H4 (cell line): ENCODE measurements at places on chromosomes 13 and 19. TPM values are rescaled to one million over a fixed set of nuclear protein-coding genes. Genes with fewer than 3 reads are reported as not detected.

- no peak for DNase-seq
These were observed 94.5 kb downstream of the TDRD3 start for GRCh38 chr13:60491531-60491930.

DNA sequence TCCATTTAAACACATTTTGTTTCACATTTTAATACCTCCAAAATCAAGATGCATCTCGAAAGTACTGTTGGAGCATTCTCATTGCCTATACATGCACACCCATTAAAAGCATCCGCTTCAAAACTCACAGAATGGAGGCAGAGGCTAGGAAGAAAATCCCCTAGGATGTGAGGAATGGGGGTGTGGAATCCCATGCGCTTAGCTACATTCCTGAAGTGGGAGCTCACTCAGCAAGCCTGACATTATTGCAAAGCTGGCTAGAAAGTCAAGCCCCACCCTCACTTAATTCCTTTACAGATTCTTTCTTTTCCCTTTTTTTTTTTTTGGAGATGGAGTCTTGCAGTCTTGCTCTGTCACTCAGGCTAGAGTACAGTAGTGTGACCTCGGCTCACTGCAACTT, 4.6 kb upstream of the FAM32A start:
- DNase-seq: peak; percentile 60

DNA sequence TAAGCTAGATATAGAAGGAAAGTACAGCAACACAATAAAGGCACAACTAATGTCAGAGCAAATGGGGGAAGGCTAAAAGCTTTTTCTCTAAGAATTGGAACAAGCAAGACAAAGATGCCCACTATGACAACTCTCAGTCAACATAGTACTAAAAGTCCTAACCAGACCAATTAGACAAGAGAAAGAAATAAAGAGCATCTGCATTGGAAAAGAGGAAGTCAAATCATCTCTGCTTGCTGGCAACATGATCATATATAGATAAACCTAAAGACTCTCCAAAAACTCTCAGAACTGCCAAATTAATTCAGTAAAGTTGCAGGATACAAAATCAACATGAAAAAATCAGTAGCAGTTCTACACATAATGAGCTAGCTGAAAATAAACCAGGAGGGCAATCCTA, 542.0 kb downstream of the DIAPH3 start:
- no peak for DNase-seq

- peak; percentile 54 for DNase-seq
These were observed 40.4 kb upstream of the PDCD5 start for GRCh38 chr19:32540621-32541020.

DNA sequence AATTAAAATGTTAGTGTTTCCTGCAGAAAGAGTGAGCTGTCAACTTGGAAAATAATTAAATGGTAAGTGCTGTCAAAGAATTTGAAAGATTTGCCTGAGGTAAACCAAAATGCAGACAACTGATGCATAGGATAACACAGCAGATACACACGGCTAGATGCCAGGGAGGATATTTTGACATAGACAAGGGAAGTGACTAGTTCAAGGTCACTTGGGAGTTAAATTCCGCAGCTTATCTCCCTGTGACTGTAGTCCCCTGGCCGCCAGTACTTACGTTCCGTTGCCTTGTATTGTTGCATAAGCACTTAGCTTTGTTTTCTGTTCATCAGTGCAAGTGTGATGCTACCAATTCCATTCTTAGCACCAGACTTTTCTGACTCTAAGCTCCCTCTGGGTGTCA, 247.3 kb upstream of the MAB21L1 start:
- DNase-seq: no peak

- no peak for DNase-seq
These were observed 29.2 kb upstream of the FGF9 start for GRCh38 chr13:21641629-21642028.

DNA sequence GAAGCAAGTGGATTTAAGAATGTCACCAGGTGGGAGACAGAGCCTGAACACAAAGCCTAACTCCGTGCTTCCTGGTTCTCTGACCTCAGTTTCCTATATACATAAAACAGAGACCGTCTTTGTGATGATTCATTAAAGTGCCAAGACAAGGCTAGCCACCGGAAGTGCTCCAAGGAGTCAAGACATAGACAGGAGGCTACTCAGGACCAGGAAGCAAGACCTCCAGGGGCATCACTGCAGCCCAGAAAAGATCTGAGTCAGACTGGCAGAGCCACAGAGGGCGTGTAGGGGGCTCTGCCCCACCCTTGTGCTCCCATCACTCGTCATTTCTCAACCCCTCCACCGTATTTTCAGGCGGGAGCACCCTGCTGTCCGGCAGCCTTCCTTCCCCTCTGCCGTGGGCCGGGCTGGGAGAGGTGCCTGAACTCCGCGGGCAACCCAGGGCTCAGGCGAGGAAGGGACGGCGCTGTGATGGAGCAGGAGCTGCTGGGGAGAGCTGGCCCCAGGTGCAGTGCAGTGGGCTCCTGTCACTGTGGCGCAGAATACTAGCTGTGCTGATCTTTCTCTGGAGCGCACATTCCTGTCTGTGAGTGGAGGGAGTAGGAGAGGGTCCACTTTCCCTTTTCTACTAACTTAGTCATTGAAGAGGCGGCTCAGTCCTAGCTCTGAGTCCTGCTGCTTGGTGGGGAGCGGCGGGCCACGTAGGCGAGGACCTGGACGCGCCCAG, 134.7 kb upstream of the GPR12 start:
- no peak for DNase-seq

GRCh38 chr19:37468961-37469777, at the start of gene ZNF570:
Gene ZNF570 (plus strand): TSS chr19:37469356. CDS start chr19:37470355, 999 bp downstream.
- DNase-seq: peak; percentile 48

DNA sequence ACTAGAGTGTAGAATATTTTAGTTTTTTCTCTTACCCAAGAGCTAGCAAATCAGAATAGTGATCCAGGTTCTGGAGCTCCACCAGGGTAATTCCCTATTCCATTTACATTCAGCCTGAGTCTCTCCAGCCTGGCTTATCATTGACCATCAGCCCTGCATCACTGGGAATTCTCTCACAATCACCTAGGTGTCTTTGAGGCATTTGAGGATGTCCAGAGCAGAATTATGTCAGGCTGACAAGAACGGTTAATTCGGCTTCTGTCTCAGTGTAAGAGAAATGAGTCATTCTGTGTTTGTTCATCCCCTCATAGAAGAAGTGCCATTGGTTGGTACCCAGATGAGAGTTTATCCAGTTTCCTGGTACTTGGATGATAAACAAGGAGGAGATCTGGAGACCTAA, 180.5 kb downstream of the ZNF737 start:
- no peak for DNase-seq

DNA sequence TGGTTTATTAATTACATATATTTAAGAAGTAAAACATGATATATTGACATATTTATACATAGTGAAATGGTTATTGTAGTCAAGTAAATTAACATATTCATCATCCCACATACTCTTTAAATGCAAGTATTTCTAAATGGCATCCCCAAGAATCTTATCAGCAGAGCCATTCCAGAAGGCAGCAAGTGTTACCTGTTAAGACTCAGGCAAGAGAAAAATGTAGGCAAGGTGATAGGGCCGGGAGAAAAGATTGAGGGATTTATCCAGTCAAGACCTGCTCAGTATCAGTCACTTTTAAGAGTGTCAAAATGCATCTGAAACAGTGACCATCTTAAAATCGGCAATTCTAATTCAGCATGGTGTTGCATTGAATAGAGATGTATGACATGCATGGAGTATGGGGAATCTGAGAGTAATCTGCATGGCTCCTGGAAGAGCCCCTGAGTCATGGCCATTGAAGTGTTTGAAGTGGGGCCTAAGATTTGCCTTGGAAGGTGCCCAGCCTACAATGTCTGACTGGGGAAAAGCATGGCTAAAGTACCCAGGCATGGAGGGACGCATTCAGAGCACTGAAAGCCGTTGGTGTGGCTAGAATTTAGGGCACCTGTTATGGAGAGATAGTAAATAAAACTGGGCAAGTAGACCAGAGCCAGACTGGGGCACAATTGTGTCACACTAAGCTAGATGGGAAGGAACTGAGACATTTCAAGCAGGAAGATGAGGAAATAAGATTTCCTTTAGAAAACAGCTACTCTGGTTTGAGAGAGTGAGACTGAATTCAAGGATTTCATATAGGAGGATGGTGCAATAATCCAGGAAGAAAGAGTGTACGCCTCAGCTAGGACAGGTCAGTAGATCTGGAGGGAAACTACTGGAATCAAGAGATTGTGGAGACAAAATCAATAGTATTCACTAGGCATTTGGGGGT, 25.0 kb upstream of the C1QTNF9B start:
- no peak for DNase-seq

GRCh38 chr13:93771782-93772181, 545.2 kb downstream of the GPC6 start:
- no peak for DNase-seq

GRCh38 chr13:72284791-72285190, 417.8 kb upstream of the DACH1 start:
- peak; percentile 3 for DNase-seq

GRCh38 chr19:38095411-38096308, 128.4 kb downstream of the DPF1 start:
- DNase-seq: peak; percentile 67

- DNase-seq: no peak
These were observed 224.2 kb upstream of the MAB21L1 start for GRCh38 chr13:35700671-35701070.

GRCh38 chr13:47955836-47956235, 45.2 kb downstream of the SUCLA2 start:
- no peak for DNase-seq

DNA sequence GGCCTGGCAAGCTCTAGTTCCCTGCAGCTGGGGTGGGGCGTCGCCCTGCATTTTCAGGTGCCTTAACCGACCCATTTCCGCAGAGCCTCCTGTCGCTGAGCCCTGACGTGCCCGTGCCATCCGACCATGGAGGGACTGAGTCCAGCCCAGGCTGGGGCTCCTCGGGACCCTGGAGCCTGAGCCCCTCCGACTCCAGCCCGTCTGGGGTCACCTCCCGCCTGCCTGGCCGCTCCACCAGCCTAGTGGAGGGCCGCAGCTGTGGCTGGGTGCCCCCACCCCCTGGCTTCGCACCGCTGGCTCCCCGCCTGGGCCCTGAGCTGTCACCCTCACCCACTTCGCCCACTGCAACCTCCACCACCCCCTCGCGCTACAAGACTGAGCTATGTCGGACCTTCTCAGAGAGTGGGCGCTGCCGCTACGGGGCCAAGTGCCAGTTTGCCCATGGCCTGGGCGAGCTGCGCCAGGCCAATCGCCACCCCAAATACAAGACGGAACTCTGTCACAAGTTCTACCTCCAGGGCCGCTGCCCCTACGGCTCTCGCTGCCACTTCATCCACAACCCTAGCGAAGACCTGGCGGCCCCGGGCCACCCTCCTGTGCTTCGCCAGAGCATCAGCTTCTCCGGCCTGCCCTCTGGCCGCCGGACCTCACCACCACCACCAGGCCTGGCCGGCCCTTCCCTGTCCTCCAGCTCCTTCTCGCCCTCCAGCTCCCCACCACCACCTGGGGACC, 1.2 kb downstream of the ZFP36 start:
- DNase-seq: no peak

- no peak for DNase-seq
These were observed 121.0 kb downstream of the KCNRG start for GRCh38 chr13:50136226-50136625.

DNA sequence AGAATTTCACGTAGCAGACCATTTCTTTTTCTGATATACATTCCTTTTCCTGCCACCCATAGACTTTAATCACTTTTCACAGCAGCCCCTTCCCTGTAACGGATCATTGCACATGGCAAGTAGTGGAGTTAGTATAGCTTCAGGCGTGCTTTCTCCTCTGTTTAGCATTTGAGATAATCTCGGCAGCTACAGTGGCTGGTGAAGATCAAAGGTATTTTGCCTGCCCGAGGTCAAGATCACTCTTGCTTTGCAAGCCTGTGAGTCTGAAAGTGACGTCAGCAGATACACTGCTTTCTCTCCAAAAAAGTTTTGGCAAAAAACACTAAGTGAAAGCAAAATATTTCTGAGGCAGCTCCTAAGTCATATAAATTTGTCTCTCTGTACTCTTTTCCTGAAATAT, 260.0 kb downstream of the NDFIP2 start:
- DNase-seq: no peak

- no peak for DNase-seq
These were observed 394.4 kb downstream of the GPC6 start for GRCh38 chr13:93621051-93621450.

DNA sequence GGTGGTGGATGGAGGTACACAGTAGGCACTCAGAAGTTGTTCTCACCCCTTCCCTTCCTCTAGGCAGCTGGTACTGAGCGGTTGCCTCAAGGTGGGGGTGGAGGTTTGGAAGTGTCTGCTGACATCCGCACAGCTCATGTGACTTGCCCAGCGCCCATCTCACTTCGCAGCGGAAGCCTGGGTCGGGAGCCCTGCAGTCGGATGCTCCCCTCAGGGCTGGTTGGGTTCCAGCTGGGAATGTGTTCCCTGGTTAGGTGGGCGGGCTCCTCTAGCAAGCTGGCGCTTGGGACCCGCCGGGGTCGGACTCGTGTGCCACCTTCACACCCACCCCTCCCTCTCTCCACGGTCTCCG, 10.2 kb downstream of the PPP1R37 start:
- no peak for DNase-seq

DNA sequence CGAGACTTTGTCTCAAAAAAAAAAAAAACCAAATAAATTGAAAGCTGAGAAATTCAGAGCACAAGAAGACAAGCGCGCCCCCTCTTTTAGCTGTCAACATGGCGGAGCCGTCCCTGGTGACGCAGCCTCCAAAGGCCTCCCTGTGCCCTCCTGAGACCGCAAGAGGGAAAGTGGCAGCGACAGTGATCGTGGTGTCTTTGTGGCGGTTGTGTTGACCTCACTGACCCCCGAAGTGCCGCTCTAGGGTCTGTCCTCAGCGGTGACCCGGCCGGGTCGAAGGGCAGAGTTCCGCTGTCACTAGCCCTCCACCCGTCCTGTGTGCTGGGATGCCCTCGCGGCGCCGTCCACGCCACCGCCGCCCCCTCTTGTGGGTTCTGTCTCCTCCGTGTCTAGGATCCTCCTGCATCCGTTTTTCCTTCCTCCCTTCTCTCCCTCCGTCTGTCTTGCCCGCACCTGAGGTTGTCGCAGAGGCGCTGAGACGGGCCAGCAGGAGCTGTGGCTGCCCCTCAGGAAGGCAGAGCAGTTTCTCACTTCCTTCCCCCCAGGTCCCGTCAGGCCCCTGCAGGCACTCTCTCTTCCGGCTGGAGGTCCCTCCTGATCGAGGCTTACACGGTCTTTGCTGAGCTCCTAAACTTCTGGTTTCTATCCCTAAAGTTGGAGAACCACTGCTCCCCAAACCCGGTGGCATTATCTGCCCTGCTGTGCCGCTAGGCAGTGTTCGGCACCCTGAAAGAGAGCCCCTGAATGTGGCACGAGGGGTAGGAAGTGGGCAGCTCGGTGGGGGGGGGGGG, 7.2 kb downstream of the UHRF1 start:
- DNase-seq: no peak

- DNase-seq: no peak
These were observed 47.5 kb upstream of the ESD start for GRCh38 chr13:46844431-46844830.

GRCh38 chr13:76717092-76717491, 169.1 kb downstream of the KCTD12 start:
- no peak for DNase-seq

Gene GZMM
- total RNA-seq: not detected in 2 replicates

Gene KLK3
- not detected in 2 replicates for total RNA-seq

Gene RASIP1
- total RNA-seq: 0.14 TPM in 1 of 2 replicates, not detected in the other

Gene HIF3A
- total RNA-seq: not detected in 2 replicates

Gene TGFBR3L
- not detected in 2 replicates for total RNA-seq

Gene LSR
- total RNA-seq: 1.1 and 1.7 TPM in 2 replicates

Gene NLRP4
- total RNA-seq: 4.7 and 7.9 TPM in 2 replicates

Gene NOTCH3
- 1.1 and 1.5 TPM in 2 replicates for total RNA-seq

Gene IGFL3
- 3.3 TPM in 1 of 2 replicates, not detected in the other for total RNA-seq

Gene JAK3
- 0.37 and 0.90 TPM in 2 replicates for total RNA-seq

Gene CACNA1A
- total RNA-seq: 0.08 TPM in 1 of 2 replicates, not detected in the other
